ENCODE measurements at places on chromosomes 13 and 19.

DNA sequence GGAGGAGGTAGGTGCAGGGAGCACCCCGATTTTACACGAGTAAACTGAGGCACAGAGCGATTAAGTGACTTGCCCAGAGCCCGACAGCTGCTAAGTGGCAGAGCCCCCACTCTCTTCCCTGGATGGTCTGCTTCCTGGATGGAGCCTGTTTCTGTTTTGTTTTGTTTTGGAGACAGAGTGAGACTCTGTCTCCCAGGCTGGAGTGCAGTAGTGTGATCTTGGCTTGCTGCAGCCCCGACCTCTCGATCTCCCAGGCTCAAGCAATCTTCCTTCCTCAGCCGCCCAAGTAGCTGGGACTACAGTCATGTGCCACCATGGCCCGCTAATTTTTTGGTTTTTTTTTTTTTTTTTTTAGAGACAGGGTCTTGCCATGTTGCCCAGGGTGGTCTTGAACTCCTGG, 17.3 kb downstream of the BICRA start:
- DNase-seq: no peak

- DNase-seq: no peak
These were observed 1470.9 kb downstream of the UQCRFS1 start for GRCh38 chr19:27742041-27742440.

DNA sequence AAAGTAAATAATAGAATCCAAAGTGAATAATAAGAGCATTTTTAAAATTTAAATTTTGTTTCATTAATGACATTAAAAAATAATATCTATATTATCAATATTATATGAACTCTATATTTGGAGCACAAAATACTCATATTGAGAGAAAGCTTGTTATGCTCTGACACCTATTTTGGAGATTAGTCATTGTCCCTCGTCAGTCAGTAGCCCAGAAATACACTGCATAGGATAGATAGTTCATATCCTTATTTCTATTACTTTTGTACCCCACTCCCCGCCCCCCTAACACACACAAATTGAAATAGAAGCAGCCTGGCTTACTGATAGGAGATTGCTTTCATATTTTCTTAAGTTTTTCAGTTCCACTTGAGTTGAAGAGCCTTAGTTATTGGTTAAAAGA, 652.8 kb downstream of the PCDH9 start:
- no peak for DNase-seq

DNA sequence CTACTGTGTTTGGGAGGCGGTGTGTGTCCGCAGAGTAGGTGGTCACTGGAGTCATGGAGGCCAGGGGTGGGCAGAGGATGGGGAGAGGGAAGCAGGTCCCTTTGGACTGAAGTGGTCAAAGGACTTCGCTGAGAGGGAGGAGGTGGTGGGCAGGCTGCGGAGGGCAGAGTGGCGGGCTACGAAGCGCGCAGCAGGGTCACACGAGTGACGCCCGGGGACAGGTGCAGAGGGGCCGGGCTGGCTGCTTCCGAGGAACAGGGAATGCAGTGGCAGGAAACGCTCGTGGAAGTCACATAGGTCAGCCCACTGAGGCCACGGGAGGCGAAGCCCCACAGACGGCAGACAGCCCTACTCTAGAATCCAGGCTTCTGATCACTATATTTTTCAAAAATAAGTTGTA, 111.5 kb downstream of the URI1 start:
- no peak for DNase-seq

DNA sequence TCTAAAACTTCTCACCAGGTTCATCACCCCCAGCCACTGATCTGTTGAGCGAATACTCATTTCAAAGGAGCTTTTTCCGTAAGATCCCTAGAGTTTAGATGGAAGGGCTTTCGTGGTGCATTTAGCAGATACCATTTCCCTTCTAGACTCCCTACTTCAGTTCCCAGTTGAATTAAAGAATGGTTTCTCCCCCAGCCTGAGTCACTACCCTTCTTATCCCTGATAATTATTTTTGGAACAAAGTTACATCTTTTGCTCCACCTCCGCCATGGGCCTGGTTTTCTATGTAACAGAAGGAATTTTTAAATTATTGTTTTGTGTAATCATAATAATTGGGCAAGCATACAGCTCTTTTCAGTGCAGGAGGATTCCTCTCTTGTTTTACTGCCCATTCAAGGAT, 22.0 kb downstream of the USPL1 start:
- no peak for DNase-seq

- no peak for DNase-seq
These were observed 69.6 kb upstream of the TSHZ3 start for GRCh38 chr19:31418692-31419430.

- no peak for DNase-seq
These were observed 9.1 kb upstream of the PNMA8A start for GRCh38 chr19:46480415-46480814.

GRCh38 chr13:43805071-43805468, 18.3 kb upstream of the ENOX1 start:
- DNase-seq: no peak

GRCh38 chr19:305240-306150, 14.3 kb upstream of the PLPP2 start:
- no peak for DNase-seq

DNA sequence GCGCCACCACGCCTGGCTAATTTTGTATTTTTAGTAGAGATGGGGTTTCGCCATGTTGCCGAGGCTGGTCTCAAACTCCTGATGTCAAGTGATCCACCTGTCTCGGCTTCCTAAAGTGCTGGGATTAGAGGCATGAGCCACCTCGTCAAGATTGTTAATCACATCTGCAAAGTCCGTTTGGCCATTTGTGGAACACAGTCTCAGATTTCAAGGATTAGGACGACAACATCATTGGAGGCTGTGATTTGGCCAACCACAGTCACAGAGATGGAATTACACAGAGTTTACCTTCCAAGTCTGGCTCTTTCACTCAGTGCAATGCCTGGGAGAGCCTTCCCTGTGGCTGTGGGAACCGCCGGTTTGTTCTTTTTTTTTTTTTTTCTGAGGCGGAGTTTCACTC, 17.8 kb downstream of the SULT2B1 start:
- no peak for DNase-seq

DNA sequence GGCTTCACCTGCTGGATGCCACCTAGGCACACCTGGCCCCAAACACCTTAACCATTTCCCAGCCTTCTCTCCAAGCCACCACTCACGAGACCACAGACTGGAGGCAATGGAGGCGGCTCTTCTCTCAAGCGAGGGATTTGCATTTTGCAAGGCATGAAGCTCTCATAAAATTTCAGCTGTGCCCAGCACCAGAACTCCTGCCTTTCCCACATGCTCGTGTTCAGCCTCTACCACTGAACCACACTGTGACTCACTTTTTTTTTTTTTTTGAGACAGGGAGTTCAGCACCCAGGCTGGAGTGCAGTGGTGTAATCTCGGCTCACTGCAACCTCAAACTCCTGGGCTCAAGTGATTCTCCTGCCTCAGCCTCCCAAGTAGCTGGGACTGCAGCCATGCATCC, 10.6 kb downstream of the NANOS3 start:
- DNase-seq: no peak

GRCh38 chr19:1041272-1041834, 1.4 kb downstream of the ABCA7 start:
- DNase-seq: no peak

GRCh38 chr19:50328873-50329145, 368 bp downstream of the KCNC3 start:
- no peak for DNase-seq

DNA sequence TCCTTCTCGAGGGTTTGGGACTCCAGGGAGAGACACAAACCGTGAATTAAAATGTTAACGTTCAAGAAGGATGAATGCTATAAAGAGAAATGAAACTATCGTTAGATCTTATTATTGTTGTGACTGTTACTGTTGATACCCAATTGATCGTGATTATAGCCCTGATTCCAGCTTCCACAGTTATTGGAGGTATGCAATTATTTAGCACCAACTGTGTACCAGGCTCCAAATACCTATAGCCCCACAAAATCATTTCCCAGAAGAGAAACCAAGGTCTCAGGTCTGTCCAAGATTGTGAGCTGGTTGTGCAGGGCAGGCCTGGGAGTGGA, 30.1 kb upstream of the NFIC start:
- no peak for DNase-seq

- DNase-seq: no peak
These were observed 298.6 kb downstream of the ZNF536 start for GRCh38 chr19:30670562-30671366.

DNA sequence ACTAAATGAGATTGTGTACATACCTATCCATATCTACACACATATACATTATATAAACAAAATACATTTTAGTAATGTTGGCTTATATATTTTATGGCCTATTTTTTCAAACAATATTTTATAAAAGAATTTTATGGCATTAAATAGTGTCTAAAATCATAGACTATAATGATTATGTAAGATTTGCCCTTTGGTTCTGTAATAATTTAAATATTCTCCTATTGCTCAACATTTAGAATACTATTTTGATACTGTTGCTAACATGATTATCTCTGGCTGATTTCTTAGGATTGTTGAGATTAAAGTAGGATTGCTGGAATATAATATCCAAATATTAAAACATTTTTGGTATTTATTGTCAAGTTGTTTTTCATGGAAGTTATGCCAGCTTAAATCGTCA, 565.2 kb upstream of the GPC6 start:
- no peak for DNase-seq

- no peak for DNase-seq
These were observed 6.9 kb upstream of the JUNB start for GRCh38 chr19:12784394-12784870.

GRCh38 chr13:96003304-96003703, 49.9 kb downstream of the UGGT2 start:
- DNase-seq: no peak

GRCh38 chr13:73870036-73870741, 264.0 kb downstream of the KLF12 start:
- DNase-seq: no peak

- DNase-seq: no peak
These were observed 7.3 kb downstream of the TNNT1 start for GRCh38 chr19:55141696-55142095.

DNA sequence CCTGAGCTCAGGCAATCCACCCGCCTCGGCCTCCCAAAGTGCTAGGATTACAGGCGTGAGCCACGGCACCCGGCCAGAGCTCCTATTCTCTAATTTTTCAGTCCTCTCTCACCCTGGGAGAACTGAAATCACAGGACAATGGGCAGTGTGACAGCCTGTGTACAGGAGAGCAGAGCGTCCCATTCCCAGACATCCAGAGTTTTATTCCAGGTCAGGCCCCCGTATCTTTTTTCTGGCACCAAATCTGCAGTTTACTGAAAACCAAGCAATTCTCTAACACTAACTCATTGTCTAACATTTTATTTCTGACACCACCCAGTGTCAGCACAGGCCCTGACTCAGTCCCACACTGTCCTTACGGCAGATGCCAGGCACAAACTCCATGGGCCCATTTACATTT, 6.7 kb downstream of the ZNF708 start:
- no peak for DNase-seq

GRCh38 chr19:45881082-45881908, 4.6 kb downstream of the IRF2BP1 start:
- DNase-seq: no peak

GRCh38 chr19:45103156-45103507, 10.2 kb downstream of the PPP1R37 start:
- no peak for DNase-seq

GRCh38 chr13:100543872-100544602, 44.6 kb downstream of the GGACT start:
- DNase-seq: no peak

DNA sequence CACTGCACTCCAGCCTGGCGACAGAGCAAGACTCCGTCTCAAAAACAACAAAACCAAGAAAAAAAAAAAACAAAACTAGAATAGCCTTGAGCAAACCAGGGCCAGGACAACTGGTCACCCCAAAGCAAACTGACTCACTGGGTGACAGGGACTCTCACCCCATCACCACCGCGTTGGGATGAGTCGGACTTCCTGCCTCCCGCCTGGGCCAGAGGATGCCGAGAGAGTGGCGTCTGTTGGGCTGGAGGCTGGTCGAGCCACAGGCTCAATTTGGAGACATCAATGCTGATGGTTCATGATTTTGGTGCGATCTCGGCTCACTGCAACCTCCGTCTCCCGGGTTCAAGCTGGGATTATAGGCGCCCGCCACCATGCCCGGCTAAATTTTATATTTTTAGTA, 11.6 kb downstream of the TMPRSS9 start:
- peak; percentile 50 for DNase-seq

GRCh38 chr19:3369337-3370213, 3.2 kb downstream of the NFIC start:
- DNase-seq: peak; percentile 41

- DNase-seq: peak; percentile 78
These were observed 26.3 kb downstream of the TMEM255B start for GRCh38 chr13:113785051-113786010.

DNA sequence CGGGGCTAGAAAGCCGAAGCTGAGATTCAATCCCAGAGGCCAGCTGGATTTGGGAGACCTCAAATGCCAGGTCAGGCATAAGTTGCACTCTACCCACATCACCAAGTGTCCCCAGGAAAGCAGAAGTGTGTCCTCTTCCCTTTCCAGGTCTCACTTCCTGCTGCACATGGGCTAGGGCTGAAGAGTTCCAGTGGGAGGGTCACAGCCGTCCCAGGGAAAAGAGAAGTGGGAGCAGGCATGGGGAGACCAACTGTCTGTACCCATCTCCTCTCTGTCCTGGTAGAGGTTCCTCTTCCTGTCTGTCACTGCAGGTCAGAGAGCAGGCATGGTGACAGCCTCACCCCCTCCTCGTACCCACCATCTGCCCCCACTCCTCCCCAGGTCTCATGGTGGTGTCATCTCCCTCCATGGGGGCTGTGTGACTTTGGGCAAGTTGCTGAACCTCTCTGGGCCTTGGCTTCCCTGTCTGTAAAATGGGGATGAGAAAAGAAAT, 14.8 kb downstream of the AXL start:
- DNase-seq: no peak

DNA sequence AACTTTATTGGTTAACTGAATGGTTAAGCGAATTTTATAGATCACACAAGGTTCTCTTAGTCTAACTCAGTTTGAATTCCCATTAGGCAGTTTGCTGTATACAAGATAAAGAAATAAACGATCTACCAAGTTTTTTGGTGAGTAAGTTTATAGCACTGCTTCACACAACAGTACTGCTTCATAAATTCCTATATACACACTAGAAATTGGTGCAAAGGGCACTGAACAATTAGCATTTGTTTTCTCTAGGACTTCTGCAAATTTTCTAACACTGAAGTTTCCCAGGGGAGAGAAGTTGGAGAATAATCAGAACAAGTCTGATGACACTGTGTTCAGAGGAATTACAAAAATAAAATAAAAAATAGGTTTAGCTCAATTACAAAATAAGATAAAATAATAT, 1138.8 kb upstream of the PCDH9 start:
- no peak for DNase-seq

DNA sequence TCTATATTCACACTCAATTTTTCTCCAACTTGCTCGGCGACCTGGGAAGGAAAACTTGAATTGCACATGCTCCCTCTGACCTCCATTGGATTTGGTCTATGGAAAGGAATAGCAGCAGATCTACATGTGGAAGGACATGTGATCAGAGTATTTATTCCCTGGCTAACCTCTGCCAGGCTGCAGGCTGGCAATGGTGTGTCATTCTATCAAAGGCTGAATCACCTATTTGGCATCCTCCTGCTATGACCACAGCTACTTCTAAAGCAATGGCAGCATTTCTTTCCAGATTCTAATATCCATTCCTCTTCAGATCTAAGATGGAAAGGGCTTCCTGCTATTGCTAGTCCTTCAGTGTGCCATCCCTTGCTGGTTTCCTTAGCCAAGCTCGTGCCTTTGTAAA, 144.3 kb upstream of the FREM2 start:
- no peak for DNase-seq
